ENCODE measurements at places on chromosomes 2 and 18. TPM values are rescaled to one million over a fixed set of nuclear protein-coding genes. Genes with fewer than 3 reads are reported as not detected.

Gene ACTG2
- 12.8 TPM for total RNA-seq

Gene KLHL29
- total RNA-seq, result 1.2 TPM

Gene SERPINB11
- not detected for total RNA-seq

Gene CCDC88A
- total RNA-seq, result 11.5 TPM

Gene KIF1A
- 0.87 TPM for total RNA-seq

Gene FAM110C
- total RNA-seq, result 8.2 TPM

Gene DOK6
- not detected for total RNA-seq

Gene ZNF397
- total RNA-seq, result 11.4 TPM

Gene SKOR2
- not detected for total RNA-seq

Gene RAB10
- 76.4 TPM for total RNA-seq

Gene CTAGE1
- not detected for total RNA-seq

Gene FHOD3
- 1.2 TPM for total RNA-seq

Gene MATN3
- total RNA-seq, result not detected

Gene COL6A3
- total RNA-seq, result 21.1 TPM

Gene CDH20
- not detected for total RNA-seq

Gene VWA3B
- not detected for total RNA-seq

Gene ATOH8
- total RNA-seq, result 8.8 TPM

Gene ADRA2B
- 3.4 TPM for total RNA-seq

Data from right lobe of liver (tissue), 6 donors.